Stimulated activated CD4-positive, alpha-beta T cell treated with anti-CD3 and anti-CD28 coated beads, TNF-alpha, amount 100 ng/mL, for 4 hours (primary cell): ENCODE measurements at places on chromosomes 2 and 18.
A peak's percentile ranks its signal among the peaks of the same experiment; 100 is the strongest.

- no peak for DNase-seq
Observed at GRCh38 chr18:75104483-75104882, 104.5 kb downstream of the PTGR3 start.

- DNase-seq = no peak
Observed at GRCh38 chr2:83972128-83972527, 487.0 kb downstream of the SUCLG1 start.

GRCh38 chr2:7037340-7038333, 120.4 kb downstream of the RNF144A start:
- peak; percentile 24 for DNase-seq

- no peak for DNase-seq
Observed at GRCh38 chr18:9683418-9684396, 24.4 kb upstream of the RAB31 start.

- DNase-seq = no peak
Observed at GRCh38 chr2:237184192-237184918, 98.7 kb downstream of the COPS8 start.

DNA sequence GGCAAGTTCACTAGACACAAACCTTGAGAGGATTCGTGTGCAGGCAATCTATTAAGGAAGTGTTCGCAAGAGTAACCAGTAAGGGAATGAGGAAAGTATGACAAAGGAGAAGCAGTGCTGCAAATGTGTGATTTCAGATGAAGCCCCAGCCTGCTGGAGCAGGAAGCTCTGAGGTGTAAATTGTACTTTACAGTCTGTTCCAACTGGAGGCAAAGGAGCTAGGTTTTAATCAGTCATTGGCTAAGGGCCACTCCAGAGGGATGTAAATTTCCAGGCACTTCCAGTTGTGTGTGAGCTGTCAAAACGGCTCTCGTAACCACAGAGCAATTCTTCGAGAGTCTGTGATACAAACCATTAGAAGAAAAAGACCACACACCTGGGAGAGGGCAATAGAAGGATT, 359.5 kb upstream of the FAM98A start:
- no peak for DNase-seq

DNA sequence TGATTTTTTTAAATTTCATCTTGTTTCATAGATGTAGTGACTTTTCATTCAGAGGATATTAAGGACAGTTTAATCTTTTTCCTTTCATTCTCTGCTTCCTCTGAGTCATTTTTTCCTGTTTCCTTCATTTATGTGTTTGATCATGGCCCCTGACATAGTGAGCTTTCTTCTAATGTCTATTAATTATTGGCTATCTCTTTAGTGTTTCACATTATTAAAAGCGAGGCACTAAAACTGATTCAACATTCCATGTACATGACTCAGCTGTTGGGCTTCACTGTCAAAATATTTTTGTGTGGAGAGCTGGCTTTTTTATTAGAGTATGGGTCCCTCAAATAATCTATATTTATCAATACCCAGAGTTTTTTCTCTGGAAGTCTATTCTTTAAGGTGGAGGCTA, 125.8 kb downstream of the THSD7B start:
- no peak for DNase-seq

DNA sequence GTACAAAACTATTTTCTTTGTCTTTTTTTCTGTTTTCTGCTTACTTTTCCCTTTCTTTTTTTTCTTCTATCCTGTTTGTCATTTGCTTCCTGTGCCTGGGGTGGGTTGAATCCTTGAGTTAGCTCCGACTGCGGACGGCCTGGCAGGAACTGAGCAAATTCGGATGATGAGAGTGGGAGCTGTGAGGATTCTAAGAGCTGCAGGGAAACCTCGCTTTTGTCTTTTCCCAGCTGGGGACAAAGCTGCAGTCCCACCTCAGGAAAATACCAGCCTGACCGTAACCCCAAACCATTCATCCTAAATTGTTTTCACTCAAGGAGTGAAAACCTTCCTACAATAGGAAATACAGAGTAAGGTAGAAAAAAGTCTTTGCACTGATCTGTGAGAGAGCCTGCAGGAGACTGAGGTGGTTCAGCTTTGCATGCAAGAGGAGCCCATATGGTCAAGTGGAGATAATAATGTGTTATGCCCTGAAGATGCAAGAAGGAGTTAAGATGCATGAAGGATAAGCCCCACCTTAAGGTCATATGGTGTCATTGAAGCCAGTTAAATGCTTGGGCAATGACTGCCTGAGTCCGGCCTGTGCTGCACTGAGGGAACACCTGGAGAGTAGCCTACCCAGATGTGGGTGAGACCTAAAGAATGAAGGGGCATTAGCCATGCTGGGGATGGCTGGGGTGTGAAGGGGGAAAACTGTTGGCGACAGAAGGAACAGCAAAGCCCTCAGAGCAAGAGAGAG, 31.7 kb upstream of the ARL4C start:
- no peak for DNase-seq

GRCh38 chr2:181326661-181327060, 130.5 kb upstream of the ITGA4 start:
- no peak for DNase-seq

DNA sequence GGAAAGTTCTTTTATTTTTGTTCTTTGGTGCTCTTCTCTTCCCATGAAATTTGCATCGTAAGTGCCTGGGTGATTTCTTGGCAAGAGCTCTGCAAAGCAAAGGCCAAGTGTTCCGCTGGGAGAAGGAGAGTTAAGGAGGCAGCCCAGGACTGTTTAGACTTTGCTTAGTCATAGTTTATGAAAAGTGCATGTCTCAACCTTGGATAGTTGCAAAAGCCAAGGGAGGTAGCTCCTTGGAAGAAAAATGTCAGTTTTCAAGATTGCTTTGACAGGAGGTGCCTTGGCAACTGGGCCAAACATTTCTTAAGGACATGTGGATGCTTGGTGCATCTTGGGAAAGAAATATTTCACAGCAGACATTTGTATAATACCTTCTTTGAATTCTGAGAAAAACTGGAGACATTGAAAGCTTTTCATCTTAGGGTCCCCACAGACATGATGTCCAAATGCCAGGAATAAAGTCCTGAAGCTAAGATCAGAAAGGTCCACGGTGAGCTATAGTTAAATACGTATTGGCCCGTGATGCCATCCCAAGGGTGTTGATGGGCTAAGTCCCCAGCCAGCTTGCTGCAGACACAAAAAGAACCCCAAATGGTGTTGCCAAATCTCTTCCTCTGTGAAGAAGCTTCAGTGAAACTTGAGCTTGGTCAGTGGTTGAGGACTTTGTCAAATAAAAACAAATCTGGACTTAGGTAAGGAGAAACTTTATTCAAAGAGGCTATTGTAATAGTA, 96.3 kb upstream of the THUMPD2 start:
- DNase-seq = no peak
